Left lobe of liver (tissue), 2 donors: ENCODE measurements at places on chromosomes 5 and 9. TPM values are rescaled to one million over a fixed set of nuclear protein-coding genes. Genes with fewer than 3 reads are reported as not detected.

The PFN3 gene
- total RNA-seq = not detected

The CCL21 gene
- 1.7 TPM for total RNA-seq

The DUSP1 gene
- total RNA-seq = 145 TPM

The IFNE gene
- total RNA-seq = not detected

The ZNF474 gene
- total RNA-seq = 0.13 TPM

The IL4 gene
- total RNA-seq = not detected

- no peak for DNase-seq
Measured at GRCh38 chr5:6087576-6087975, 290.8 kb downstream of the MED10 start.

DNA sequence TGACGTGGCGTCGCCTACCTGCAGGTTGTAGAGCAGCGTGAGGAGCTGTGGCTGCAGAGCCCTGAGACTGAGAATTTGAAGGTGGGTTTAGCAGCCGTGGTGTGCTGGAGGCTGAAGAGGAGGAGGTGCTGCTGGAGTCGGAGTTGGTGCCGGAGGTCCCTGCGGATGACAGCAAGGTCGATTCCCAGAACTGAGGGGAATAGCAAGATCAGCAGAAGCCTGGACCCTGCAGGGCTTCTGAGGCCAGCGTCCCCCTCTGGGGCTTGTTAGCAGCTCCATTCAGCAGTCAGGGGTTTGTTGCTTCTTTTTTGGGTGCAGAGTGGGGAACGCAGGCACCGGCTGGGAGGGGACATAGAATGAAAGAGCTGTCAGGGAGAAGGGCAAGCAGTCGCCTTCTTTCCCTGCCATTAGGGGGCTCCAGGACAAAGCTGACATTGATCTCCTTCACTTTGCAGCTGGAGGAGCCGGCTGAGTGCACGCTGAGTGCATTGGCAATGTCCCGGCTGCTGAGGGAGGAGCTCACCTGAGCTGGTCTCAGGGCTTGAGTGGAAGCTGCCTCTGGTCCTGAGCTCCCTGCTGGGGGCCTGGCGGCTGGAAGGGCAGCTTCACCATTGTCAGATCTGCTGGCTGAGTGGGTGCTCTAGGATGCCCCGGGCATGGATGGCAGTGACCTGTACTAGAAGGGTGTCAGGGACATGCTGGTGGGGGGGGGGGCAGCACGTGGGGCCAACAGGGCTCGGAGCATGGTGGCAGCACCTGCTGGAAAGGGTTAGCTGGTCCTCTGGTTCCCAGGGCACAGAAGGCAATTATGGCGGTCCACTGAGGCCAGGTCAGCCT lies 20.8 kb downstream of the OBP2B start:
- no peak for DNase-seq

DNA sequence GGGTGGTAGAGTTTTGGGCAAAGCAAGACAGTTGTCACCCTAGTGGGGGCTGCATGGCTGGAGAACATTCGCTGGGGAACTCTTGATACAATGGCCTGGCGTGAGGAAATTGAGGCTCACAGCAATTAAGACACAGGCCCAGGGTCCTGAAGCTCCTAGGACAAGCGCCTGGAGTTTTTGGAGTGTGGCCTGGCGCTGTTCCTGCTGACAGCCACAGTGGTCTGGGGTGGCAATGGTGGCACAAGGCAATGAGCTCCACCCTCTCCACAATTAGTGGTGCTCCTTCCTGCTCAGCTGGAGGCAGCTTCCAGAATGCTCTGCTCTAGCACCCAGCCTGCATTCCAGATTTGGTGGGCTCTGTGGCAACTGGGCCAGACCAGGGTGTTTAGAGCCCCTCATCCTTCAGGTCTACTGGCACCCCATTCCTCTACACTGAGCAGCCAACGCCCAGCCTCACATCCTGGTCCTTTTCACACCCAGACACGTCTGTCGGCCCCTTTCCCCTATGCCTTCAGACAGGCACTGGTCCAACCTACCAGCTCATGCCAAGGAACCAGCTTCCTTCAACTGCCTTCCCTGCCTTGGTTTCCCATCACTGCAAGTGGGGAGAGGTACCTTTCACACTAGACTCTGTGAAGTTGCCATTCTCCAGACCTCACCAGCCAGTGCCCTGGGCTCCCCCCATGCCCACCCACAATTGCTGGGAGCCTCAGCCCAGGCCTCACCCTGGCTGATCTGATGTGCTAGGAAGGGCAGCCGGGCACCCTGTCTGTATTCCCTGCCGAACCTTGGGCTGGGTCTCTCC lies 138.1 kb upstream of the COL5A1 start:
- DNase-seq = no peak

GRCh38 chr5:34684281-34684979 lies 28.3 kb downstream of the RAI14 start:
- no peak for DNase-seq

DNA sequence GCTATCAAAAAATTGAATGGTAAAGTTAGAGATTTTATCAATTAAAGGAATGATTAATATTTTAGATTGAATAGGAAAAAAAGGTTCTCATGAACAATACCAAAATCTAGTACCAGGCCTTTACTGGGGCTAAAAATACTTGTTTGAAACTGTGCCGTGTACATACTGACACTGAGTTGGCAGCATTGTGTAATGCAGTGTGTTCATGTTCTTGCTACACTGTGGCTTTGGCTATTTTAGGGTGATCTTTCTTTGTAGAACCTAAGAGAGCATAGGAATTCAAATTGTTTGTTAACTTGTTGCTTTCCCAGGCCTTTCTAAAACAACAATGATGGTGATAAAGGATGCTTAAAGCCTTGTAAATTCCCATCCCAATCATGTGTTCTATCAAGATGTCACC lies 80.9 kb downstream of the KIF4B start:
- no peak for DNase-seq

GRCh38 chr5:83426855-83427254 lies 44.7 kb upstream of the VCAN start:
- DNase-seq = no peak

GRCh38 chr9:134937164-134937555 lies 19.4 kb upstream of the FCN1 start:
- no peak for DNase-seq

- DNase-seq = no peak
Measured at GRCh38 chr5:181058786-181059296, 18.8 kb downstream of the BTNL9 start.

DNA sequence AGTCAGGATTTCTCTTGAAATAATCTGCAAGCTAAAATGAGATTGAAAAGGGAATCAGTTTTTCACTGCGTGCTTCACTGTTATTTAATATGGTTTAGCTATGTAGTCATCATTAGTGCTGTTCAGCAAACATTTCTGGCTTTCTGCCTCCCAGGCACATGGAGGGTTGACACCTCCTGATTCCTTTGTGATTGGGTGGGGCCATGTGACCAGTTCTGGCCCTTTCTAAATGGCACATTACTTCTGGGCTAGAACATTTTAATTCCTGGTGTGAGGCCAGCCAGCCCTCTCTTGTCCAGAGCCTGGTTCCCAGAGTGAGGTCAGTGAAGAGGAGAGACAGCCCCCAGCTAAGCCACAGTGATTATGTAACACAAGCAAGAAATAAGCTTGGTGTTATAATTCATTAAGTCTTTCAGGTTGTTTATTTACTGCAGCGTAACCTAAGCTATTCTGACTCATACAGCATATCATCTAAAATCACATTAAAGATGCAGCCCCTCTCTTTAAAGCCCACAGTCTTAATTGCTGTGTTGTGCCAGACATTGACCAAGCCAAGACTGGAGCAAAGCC lies 17.4 kb upstream of the ARSI start:
- DNase-seq = no peak

DNA sequence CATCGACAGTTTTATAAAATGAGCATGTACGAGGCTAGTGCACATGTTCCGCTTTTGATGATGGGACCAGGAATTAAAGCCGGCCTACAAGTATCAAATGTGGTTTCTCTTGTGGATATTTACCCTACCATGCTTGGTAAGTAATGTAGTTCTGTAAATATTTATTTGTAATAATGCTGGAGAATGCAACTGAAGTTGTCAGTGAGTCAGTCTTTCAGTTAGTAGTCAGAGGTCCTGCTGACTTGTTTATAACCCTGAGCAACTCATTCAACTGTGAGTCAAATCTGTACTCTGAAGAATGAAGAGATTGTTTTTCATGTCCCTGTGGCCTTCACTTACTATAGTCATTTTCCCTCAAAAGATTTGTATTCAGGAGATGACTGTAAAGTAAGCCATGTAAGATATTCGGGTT lies 28.4 kb upstream of the GPR150 start:
- DNase-seq = no peak

DNA sequence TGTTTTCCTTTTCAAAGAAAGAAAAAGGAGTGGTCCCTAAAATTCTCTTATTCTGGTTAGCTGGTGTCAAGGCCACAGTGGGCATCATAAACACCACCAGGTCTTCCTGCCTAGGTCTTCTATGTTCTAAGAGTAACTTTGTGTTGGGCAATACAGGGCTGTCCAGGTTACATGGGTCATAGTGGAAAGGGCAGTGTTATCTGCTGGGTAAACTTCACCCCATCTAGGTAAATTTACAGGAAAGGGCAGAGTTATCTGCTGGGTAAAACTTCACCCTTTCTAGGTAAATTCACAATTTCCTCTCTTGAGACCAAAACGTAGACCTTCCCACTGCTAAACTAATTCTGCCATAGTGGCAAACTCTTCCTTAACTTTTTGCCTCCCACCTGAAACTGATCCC lies 18.9 kb upstream of the JAKMIP2 start:
- peak; percentile 54 for DNase-seq

DNA sequence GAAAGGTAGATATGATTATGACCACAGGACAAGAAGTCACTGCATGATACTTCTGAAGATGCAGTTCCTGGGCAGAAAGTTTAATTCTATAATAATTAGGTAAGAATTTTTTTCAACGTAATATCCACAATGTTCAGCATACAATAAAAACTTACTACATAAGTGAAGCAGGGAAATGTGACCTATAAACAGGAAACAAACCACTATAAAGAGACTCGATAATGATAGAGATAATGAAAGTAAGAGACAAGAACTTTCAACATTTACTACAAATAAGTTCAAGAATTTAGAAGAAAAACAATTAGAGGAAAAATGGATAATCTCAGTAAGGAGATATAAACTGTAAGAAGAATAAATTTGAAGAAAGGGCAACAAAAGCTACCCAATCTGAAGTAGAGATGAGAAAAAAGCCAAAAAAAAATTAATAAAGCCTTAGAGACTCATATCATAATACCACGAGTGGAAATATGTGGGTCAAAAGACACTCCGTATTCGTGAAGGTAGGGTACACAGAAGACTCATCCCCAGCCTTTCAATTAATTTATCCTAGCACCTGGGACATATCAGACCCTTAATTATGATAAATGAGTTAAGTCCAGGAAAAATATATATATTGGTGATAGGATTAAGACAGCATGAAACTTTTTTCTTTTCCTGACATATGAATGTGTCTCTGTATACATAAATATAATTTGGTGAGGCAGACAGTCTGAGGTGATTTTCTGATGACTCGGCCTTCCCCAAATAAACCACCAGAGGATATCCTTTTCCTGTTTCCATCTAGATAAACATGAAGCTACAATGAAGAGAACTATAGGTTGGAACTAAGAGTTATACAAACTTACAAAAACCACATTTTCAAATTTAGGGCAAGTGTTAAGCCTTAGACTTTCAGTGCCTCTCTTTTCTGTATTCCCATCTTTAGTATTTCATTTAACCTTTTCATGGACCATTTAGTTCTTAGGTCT lies 120.4 kb downstream of the RAPGEF6 start:
- no peak for DNase-seq

GRCh38 chr5:132746954-132747615 lies at the start of gene CCNI2:
TSS of gene CCNI2 (plus strand) at chr5:132747426. CDS start at chr5:132747496, 70 bp downstream.
- DNase-seq = no peak

DNA sequence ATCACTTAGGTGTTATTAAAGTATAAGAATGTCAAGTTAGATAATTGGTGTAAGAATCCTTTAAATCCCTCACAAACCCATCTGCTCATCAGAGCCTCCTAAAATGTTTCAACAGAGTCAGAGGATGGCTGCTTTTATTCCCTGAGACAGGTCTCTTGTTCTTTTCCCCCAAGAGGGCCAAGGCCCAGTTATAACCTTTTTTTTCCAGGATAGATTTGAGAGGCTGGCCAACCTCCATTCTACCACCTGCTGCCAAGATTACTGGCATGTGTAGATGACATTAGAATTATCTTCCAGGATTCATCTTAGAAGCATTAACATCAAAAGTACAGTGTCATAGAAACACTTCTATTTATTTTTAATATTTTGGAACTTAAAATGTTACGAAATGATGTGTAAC lies 305.1 kb downstream of the TRPM3 start:
- no peak for DNase-seq

GRCh38 chr5:119367502-119368237 lies 11.9 kb downstream of the TNFAIP8 start:
- DNase-seq = no peak

- DNase-seq = no peak
Measured at GRCh38 chr9:8315211-8315610, 515.6 kb upstream of the DMAC1 start.

DNA sequence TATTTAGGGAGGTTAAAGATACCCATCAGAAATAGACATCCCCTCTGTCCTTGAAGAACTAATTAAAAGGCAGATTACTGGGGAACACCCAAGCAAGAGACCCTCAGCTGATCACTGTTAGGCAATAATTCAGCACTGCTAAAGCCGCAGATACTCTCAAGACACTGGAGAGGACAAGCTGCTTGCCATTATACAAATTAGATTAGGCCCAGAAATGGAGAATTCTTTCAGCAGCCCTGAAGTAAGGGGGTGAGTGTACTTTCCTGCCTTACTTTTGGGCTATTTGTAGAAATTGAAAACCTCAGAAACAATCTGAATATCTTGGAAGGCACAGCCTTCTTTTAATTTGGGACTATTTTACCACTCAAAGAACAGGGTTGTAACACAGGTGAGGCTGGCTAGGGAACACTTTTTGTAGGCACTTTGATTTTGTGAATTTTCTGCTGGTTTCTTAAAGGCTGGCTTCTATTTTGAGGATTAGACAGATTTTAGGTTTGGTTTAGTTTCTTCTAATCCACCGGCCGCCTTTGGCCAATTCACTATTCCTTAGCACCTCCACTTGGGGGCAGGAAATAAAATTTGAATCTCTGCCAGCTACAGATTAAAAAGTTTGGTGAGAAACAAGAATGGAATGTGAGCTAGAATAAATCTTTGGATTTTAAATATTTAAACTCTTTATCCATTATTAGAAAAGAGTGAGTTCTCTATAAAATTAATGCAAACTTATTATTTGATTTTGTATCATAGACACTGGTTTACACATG lies 106.0 kb downstream of the SMARCA2 start:
- no peak for DNase-seq

DNA sequence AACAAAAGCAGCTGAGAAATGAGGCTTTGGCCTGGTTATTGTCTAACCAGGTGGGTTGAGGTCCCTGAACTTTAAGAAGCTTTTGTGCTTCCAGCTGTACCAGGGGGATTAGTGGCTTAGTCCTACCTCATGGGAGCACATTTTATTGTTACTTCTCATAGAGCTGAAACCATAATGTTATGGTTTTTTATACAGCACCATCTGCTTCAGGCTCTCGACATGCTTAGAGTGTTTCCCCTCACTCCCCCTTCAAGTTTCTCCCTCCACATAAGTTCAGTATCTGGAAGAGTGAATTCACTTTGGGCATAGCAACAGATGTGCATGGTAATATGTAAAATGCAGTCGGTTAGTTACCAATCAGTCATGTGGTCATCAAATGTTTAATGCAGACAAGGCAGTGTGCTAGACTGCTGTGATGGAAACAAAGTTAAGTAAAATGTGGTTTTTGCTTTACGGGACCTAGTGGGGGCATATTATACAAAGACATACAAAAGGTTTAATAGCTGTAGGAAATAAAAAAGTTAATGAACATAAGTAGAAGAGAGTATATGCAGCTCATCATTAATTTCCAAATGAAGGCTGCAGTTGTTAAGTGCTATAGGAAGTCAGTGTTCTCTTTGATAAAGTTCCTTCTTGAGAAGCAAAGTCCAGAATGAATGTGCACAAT lies 95.9 kb upstream of the SPRY4 start:
- no peak for DNase-seq

- no peak for DNase-seq
Measured at GRCh38 chr9:21728781-21729180, 73.7 kb upstream of the MTAP start.
